KG1 (cell line): ENCODE measurements at places on chromosomes 7 and 10.
A peak's percentile ranks its signal among the peaks of the same experiment; 100 is the strongest.

DNA sequence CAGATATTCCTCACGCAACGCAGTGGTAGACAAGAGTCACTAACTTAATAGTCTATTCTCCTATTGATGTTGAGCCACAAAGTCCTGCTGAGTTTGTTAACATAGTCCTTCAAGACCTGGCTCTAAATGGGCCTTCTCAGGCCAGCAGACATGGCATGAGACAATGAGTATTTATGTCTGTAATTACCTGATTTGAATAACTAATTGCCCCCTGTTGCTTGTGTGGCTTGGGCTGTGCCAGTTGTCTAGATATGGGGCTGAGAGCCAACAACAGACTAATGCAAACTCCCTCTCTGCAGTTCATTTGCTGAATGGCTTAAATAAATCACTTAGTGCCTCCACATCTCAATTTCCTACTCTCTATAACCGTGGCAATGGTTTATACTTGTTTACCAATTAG lies 65.5 kb upstream of the VWC2 start:
- DNase-seq = no peak

- peak; percentile 35 for DNase-seq
These were observed 7.3 kb downstream of the FGFBP3 start for GRCh38 chr10:91901784-91902677.

GRCh38 chr7:30975256-30975899 lies 11.6 kb downstream of the GHRHR start:
- DNase-seq = no peak

- no peak for DNase-seq
These were observed 93.4 kb downstream of the ZNF365 start for GRCh38 chr10:62467527-62467926.

- no peak for DNase-seq
These were observed at the start of gene DHX32 for GRCh38 chr10:125881192-125881591. Gene DHX32, minus strand, starts transcription at chr10:125881292. Its CDS starts 468 bp downstream, at chr10:125880824.

GRCh38 chr10:83725567-83725966 lies 413.7 kb upstream of the GHITM start:
- no peak for DNase-seq

- no peak for DNase-seq
These were observed 227.5 kb downstream of the WDR11 start for GRCh38 chr10:121078672-121079102.

- DNase-seq = no peak
These were observed 70.2 kb upstream of the LAMB4 start for GRCh38 chr7:108200326-108200725.

- no peak for DNase-seq
These were observed 47.7 kb upstream of the MGAM2 start for GRCh38 chr7:142063551-142064442.

DNA sequence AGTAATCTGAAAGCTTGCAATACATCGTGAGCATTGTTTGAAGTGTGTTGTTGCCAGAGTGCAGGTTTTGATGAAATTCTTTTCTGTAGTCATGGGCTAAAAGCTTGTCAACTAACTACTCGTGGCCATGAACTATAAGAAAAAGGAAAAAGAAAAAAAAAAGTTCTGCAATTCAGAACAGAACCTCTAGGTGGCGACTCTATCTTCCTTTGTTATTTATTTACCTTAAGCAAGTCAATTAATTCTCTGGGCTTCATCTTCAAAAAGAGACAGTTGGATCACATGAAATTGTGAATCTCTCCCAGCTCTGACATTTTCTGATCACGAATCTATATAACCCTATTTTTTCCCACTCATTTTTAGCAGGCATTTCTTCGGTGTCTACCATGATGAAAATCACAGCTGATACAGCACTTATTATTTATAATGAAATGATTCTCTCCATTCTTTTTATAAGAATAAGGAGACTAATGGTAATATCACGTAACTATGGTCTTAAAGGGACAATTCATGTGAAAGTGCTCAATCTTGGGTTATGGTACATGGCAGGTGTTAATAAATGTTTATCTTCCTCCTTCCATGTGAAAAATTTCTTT lies 18.8 kb downstream of the TMEM196 start:
- DNase-seq = peak; percentile 81

- no peak for DNase-seq
These were observed 26.2 kb downstream of the COPG2 start for GRCh38 chr7:130642383-130642782.

GRCh38 chr10:25999295-25999981 lies 65.4 kb downstream of the MYO3A start:
- DNase-seq = no peak

DNA sequence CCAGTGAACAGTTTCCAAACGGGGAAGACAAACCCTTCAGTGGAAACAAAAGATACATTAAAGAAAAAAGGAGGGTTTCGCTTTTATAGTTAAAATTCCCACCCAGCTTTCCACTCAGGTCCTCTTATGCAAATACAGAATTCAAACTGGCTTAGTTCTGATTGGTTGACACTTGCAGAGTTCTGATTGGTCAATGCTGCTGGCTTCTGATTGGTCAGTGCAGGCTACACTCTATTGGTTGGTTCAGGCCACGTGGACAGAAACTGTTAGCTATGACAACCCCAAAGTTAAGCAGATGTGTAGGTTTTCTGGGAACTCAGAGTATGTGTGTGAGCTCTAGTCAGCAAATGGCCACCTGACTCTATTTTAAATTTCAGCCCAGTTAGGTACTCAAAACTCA lies 80.0 kb downstream of the FBXL13 start:
- DNase-seq = no peak

GRCh38 chr10:32959006-32959920 lies 1.2 kb upstream of the ITGB1 start:
- no peak for DNase-seq

DNA sequence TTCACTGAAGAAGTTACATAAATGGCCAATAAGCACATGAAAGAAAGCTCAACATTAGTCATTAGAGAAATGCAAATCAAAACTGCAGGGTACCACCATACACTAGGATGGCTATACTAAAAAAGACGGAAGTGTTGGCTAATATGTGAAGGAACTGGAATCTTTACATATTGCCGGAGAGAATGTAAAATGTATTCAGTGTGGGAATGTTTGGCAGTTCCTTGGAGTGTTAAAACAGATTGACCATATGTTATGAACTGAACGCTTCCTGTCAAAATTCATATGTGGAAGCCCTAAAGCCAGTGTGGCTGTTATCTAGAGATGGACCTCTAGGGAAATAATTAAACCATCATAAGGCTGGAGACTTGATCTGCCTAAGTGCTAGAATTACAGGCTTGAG lies 33.1 kb downstream of the SUV39H2 start:
- no peak for DNase-seq

DNA sequence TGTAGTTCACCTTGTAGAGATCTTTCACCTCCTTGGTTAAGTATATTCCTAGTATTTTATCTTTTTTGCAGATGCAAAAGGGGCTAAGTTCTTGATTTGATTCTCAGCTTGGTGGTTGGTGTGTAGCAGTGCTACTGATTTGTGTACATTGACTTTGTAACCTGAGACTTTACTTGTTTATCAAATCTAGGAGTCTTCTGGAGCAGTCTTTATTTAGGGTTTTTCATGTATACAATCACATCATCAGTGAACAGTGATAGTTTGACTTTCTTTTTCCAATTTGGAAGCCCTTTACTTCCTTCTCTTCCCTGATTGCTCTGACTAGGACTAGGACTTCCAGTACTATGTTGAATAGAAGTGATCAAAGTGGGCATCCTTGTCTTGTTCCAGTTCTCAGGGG lies 33.8 kb downstream of the GPR22 start:
- no peak for DNase-seq

DNA sequence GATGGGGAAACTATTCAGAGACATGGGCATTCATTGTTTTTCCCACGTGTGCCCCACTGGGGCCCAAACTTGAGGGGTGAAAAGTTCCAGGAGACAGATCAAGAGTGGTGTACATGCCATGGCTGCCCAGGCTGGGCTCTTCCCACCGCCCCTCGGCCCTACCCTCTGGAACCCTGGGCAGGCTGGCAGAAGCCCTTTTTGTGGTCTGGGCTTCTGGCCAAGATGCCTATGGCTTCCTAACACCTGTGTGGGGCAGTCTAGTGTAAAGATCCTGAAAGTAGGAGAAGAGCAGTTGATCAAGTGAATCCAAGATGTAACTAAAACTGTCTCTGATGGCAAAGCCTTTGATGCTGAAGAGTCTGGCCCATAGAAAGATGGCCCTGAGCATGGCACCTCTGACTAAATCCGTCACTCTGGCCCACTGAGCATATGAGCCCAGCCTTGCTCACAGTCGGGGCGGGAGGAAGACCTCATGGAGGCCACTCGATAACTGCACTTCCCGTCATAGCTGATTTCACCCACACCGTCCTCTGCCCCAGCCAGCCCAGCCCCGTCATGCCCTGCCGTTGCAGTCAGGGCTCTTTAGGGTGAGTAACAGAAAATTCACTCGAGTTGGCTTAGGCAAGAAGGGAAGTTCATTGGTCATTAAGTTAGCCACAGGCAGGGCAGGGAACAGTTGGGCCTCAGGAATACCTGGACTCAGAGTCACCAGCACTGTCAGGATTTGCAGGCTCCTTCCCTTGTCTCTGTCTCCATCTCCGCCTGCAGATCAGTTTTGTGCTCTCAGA lies 37.9 kb upstream of the MTPAP start:
- no peak for DNase-seq

GRCh38 chr7:83413831-83414230 lies 235.1 kb downstream of the SEMA3E start:
- no peak for DNase-seq

GRCh38 chr7:99473315-99473596 lies 566 bp downstream of the ZNF789 start:
- no peak for DNase-seq

GRCh38 chr10:69955897-69956740 lies 96.5 kb upstream of the MACROH2A2 start:
- DNase-seq = no peak

- no peak for DNase-seq
These were observed 22.7 kb upstream of the TM9SF3 start for GRCh38 chr10:96609510-96609909.

GRCh38 chr7:20153567-20153966 lies 63.6 kb downstream of the MACC1 start:
- no peak for DNase-seq

- DNase-seq = no peak
These were observed 493.5 kb upstream of the GALNT17 start for GRCh38 chr7:70638158-70639107.

DNA sequence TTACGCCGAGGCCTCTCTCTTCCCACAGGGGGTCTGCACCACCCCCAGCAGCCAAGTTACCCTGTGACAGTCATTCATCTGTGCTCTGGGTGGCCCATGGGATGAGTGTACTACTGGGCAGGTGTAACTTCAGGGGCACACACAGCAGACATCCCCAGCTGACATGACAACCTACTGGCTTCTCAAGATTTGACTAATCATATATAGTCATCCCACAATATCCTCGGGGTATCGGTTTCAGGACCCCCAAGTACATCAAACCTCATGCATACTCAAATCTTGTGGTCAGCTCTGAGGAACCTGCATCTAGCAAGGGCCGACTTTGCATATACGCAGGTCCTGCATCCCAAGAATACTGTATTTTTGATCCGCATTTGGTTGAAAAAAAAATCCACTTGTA lies 336.9 kb upstream of the C7orf33 start:
- DNase-seq = no peak

DNA sequence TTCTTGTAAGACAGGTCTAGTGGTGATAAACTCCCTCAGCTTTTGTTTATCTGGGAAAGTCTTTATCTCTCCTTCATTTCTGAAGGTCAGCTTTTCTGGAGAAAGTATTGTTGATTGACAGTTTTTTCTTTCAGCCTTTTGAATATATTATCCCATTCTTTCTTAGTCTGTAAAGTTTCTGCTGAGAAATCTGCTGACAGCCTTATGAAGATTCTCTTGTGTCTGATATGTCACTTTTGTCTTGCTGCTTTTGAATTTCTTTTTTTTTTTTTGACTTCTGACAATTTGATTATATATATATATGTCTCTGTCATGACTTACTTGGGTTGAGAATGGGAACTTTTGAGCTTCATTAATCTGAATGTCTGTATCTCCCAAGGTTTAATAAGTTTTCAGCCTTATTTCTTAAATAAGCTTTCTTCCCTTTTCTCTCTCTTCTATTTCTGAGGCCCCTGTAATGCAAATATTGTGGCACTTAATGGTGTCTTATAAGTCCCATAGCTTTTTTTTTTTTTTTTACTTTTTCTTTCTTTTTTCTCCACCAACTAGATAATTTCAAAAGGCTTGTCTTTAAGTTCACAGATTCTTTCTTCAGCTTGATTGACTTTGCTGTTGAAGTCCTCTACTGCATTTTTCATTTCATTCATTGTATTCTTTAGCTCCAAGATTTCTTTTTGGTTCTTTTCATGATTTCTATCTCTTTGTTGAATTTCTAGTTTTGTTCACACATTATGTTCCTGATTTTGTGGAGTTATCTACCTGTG lies 81.4 kb upstream of the IL6 start:
- DNase-seq = no peak

DNA sequence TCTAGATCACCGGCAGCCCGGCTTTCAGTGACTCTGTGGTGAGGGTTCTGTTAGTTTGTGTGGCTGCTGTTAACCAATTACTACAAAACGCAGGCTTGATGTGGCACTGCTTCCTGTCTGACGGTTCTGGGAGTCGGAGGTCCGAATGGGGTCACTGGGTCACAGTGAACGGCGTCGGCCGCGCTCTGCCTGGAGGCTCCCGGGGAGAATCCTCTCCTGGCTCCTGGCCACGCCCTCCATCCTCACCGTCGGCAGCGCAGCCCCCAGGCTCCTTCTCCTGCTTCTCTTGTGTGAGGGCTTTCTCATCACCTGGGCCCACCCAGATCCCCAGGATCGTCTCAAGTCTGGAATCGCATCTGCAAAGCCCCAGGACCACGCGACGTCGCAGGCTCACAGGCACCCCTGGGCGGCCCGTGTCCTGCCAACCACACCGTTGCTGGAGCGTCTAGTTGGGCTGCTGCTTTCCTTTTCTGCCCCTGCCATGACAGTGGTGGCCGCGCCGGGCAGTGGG lies 31.8 kb upstream of the NKX6-2 start:
- no peak for DNase-seq

DNA sequence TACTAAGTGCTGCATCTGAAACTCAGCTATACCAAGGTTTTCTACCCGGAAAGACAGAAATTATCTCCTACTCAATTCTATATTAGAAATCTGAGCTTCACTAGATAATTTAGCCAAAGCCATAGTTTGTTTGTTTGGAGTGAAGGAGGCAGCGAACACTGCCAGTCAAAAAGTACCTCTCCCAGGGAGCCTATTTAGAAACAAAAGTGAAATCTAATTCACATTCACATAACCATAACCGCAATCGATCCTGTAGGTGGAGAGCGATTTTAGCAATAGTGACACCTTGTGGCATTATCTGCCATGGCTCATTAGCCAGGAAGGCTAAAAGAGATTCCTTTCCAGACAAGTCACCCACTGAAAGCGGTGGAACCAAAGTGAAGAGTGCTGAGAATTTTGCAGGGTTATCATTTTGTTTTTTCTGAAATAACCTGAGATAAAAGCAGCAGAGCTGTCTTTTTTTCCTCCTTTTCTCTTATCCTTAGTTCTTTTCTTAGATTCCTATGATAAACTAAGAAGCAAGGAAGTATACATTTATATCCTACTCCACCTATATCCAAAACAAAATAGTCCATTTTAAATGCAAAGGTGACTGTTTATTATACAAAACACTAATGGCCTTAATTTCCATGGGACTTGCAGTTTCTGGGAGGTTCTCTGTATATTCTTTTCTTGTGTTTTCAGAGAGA lies 83.7 kb upstream of the BET1 start:
- peak; percentile 28 for DNase-seq
